Esophagus squamous epithelium (tissue), 5 donors: ENCODE measurements at places on chromosomes 4 and X. TPM values are rescaled to one million over a fixed set of nuclear protein-coding genes. Genes with fewer than 3 reads are reported as not detected.

GRCh38 chr4:10198365-10198764 is 81.8 kb upstream of the WDR1 start:
- no peak overlapping the region for H3K27ac ChIP-seq
- no peaks in the 10 kb centered on the region for H3K27me3 ChIP-seq
- no peaks in the 10 kb centered on the region for H3K4me1 ChIP-seq
- no peak overlapping the region for H3K4me3 ChIP-seq

KCNIP4 gene
- 0.19 TPM for total RNA-seq

SLC25A5 gene
- 427 TPM for total RNA-seq

LINC00632 gene
- total RNA-seq, result 1.1 TPM

- H3K36me3 ChIP-seq, result no peaks in the 10 kb centered on the region
- no peak for DNase-seq
- no peak overlapping the region for H3K27ac ChIP-seq
- H3K27me3 ChIP-seq, result no peaks in the 10 kb centered on the region
Measured at GRCh38 chr4:78863254-78863869, 75.9 kb downstream of the PAQR3 start.

DNA sequence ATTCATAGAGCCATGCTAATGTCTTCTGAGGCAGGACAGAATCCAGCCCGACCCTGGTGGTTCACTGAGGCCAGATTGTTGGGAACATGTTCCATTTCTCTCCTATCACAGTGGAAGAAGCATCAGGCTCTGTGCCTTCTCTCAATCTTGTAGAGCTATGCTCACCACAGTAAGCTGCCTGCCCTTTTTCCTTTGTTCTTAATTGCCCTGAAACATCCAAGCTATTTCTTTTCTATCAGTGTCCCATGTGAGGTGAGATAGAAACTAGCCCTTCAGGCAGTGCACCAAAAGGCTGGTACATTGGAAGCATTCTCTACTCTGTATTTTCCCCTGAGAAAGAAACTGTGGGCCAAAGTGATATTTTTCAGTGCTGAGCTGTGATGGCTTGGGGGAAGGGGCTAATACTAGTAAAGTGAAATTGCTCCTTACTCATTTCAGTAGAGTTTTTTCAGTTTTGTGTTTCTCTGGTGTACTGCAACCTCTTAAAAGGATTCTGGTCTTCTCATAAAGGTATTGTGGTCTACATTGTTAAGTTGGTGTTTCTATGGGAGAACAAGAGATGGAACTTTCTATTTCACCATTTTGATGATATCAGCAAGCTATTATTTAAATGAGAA is 611.2 kb downstream of the RPA4 start:
- DNase-seq, result no peak
- H3K36me3 ChIP-seq, result no peaks in the 10 kb centered on the region
- H3K27ac ChIP-seq, result no peak overlapping the region
- H3K4me3 ChIP-seq, result no peak overlapping the region
- no peaks in the 10 kb centered on the region for H3K4me1 ChIP-seq

DNA sequence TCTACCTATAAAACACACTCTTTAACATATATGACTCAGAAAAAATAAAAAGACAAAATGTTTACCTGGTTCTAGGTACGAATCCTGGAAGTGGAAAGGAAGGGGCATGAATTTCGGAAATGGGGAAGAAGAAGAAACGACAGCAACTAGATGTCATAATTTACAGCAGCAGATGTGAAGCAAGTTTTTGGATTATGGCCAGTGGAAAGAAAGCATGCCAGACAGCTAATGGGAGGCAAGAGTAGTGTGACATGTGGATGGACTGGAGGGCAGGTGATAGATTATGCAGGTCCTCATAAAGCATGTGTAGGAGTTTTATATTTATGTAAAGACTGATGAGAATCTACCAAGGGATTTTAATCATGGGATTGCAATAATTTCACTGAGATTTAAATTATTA is 279.0 kb upstream of the TACR3 start:
- H3K36me3 ChIP-seq, result no peaks in the 10 kb centered on the region
- no peaks in the 10 kb centered on the region for H3K27me3 ChIP-seq
- H3K27ac ChIP-seq, result no peak overlapping the region
- DNase-seq, result no peak

DNA sequence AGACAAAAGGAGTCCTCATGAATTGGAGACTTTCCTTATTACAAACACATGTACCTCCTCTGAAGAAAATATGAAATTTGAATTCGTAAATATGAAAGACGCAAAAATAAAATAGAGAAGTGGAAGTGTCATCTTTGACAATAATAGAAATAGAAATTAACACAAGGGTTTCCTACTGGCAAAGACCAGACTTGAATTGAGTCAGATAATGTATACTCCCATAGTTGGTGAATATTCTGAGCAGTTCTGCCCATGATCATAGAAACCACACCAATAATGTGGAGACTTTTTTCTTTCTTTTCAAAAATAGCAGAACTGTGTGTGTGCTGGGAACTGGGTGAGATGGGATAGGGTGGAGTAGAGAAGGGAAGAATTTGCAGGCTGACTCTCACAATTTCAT is 277.7 kb upstream of the TET2 start:
- H3K36me3 ChIP-seq, result no peaks in the 10 kb centered on the region
- no peaks in the 10 kb centered on the region for H3K27me3 ChIP-seq
- no peak for DNase-seq
- no peak overlapping the region for H3K27ac ChIP-seq
- H3K4me3 ChIP-seq, result no peak overlapping the region
